CD14-positive monocyte (primary cell): ENCODE measurements at places on chromosomes 1 and 21. TPM values are rescaled to one million over a fixed set of nuclear protein-coding genes. Genes with fewer than 3 reads are reported as not detected.

GRCh38 chr1:48123647-48124046 is 98.9 kb upstream of the SLC5A9 start:
- no peak for DNase-seq

DNA sequence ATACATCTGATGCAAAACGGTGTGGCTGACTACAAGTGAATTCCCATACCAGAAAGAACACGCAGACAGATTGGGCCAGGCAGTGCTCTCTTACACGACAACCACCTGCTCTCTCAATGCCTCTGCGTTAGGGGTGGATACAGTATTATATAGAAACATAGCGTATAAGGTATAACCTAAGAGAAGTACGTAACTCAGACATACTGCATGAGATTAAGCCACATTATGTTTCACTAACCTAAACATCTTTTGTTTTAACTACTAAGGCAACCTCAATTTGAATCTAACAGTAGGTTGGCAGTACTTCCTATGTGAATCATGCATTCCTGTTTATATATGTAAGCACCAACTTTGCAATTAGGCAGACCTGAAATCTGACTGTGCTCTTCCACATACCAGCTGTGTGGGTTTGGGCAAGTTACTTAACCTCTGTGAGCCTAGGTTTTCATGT is 58.1 kb upstream of the COA6 start:
- peak; percentile 70 for DNase-seq

The CSMD2 gene
- not detected for polyA plus RNA-seq

The AP4B1 gene
- 14.6 and 46.3 TPM in 2 replicates for polyA plus RNA-seq

DNA sequence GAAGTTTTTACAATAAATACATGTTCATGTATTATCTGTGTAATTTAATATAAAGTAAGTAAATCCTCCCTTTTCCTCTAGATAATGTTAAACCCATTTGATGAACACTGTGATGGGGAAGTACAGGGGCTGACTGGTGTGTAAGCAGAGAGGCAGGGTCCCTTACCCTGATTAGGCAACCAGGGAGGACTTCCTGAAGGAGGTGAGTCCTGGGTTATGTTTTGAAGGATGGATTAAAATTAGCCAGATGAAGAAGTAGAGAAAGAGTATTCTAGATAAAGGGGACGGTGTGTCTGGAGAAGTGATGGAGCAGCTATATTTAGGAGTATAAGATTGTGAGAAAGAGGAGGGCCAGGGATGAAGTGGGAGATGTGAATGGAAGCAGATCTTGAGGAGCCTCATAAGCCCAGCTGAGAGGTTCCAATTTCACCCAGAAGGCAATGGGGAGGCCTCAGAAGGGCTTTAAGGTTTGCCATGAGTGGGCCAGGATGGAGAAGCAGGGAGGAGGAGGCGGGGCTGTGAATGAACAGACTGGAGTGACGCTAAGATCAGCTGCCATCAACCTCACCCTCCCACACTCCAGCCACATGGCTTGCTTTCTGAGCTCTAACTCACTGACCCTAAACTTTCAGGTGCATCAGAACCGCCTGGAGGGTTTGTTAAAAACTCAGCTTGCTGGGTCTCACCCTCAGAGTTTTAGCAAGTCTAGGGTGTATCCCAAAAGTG is 30.9 kb upstream of the ID3 start:
- peak; percentile 11 for DNase-seq

GRCh38 chr1:58441699-58442098 is 104.8 kb downstream of the OMA1 start:
- DNase-seq, result no peak

The EPB41 gene
- polyA plus RNA-seq, result 9.1 and 19.4 TPM in 2 replicates

DNA sequence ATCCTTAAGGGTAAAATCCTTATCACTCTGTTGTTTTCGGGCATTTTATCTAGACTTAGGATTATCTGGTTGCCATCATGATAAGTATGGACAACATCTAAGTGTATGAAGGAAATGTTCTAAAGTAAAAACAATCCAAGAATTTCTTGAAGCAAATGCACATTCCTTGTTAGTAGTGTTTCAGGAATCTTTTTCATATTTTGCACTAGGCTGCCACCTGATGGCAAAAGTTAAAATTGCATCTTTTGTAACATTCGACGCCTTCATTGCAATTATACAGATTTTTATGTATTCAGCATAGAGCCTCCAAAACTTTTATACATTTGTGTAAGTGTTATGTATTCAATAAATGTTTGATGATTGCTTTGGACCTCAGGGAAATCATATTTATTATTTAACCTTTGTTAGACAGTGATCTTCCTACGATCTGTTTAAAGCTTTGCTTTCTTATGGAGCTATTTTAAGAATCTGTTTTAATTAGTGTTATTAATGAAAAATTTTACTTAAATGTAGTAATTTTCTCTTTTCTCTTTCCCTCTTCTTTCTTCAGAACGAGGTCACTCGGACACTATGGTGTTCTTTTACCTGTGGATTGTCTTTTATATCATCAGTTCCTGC is 49.4 kb upstream of the KIAA1614 start:
- peak; percentile 7 for DNase-seq

The KCNE2 gene
- not detected for polyA plus RNA-seq

GRCh38 chr1:185593271-185593670 is 140.9 kb upstream of the HMCN1 start:
- no peak for DNase-seq

DNA sequence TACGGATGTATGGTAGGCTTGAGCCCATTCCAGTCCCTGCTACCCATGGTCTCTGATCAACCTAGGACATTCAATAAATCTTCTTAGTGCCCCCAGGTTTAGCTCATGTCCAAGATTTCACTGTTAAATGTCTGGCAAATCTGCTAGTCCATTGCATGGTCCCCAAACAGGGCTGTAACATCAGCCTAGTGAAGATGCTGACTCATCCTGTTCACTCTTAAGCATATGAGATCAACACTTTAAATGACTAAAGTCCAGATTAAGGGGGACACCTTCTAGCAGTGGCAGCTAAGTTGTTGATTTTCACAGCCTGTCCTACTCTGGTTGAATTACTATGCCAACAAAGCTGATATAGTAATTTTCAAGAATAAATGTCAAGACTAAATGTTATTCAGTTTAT is 46.5 kb upstream of the NUF2 start:
- DNase-seq, result no peak

GRCh38 chr1:32352831-32353383 is 9.4 kb downstream of the FAM229A start:
- DNase-seq, result no peak

GRCh38 chr1:69898403-69898947 is 306.9 kb downstream of the LRRC40 start:
- DNase-seq, result no peak

DNA sequence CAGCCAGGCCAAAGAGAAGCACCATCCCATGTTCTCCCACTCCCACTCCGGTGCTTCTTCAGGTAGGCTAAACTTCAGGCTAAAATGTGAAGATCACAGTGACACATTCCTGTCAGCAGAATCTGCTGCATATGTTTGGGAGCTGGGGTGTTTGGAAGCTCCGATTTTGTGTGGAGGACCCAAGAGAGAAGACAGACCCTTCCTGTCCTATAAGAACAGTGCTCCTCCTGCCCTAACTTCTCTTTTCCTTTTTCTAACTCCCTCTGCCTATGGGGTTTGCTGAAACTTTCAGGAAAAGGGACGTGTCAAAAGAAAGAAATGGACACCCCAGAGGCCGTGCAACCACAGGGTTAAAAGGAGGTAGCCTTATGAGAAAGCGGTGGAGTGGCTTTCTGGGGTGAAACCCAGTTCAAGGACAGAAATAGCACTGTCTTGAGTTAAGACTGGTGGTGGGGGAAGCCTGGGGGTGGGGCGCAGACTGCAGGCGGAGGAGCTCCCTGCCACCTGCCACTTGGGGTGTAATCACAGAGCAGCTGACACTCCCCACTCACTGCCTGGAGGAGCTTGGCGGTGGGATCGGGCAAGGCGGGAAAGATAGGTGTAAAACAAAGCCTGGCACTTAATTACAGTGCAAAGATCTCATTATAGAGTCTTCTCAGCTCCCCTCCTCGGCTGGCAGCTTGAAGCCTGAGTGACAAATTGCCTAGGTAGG is 645 bp upstream of the TLR5 start:
- DNase-seq, result no peak

DNA sequence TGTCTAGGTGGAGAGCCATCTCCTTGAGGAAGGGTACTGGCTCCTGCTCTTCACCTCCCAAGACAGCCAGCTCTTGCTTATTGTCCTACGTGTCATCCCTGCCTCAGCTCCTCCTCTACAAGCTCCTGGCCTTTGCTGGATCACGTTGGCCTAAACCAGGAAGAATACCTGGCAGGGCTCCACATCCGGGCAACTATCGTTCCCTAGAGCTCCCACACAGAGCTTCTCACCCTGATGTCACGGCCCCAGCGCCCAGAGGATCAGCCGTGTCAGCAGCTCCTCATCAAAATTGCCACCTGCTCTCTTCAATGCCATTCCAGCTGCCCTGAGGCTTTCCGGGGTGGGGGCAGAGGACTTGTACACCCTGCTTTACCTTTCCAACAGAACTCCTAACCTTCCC is 1.9 kb upstream of the TPM3 start:
- DNase-seq, result no peak

- no peak for DNase-seq
Observed at GRCh38 chr1:39787468-39787867, 1.2 kb downstream of the BMP8B start.

DNA sequence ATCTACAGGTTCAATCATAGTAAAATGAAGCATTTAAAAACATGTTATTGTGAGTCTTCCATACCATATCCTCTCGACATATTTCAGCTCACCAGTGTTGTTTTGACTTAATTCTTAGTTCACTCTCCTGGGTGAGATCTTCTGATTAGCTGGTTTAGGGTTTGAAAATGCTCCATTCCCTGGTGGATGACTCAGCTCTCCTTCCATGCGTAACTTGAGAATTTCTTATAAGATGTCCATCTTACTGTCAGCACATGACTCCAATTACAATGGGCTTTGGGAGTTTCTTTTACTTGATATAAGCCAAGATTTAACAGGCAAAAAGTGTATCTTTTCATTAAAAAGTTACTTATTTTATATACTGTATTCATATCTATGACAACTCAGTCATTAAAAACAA is 476.5 kb downstream of the BRINP3 start:
- DNase-seq, result no peak

GRCh38 chr1:1183833-1184775 is 10.4 kb downstream of the TTLL10 start:
- DNase-seq, result no peak
